ENCODE measurements at places on chromosomes 6 and 20.

DNA sequence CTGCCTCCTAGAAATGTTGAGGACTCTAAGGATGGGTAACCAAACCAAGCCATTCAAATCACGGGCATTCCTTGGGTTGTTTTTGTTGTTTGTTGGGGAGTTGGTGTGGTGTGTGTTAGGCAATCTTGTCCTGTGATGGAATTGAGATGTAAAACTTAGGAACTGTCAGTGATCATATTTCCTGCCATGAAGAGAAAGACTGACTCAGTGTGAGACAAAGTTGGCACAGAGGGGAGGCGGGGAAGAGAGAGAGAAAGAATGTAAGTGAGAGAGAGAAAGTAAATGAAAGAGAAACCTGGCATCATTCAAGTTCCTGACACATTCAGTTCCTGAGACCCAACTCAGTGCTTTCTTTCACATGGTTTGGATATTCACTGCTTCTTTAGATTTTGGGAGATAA lies 21.6 kb upstream of the FBXO30 start:
- no peak for DNase-seq

- DNase-seq = no peak
These were observed 288.8 kb downstream of the ADGB start for GRCh38 chr6:146887447-146888077.

DNA sequence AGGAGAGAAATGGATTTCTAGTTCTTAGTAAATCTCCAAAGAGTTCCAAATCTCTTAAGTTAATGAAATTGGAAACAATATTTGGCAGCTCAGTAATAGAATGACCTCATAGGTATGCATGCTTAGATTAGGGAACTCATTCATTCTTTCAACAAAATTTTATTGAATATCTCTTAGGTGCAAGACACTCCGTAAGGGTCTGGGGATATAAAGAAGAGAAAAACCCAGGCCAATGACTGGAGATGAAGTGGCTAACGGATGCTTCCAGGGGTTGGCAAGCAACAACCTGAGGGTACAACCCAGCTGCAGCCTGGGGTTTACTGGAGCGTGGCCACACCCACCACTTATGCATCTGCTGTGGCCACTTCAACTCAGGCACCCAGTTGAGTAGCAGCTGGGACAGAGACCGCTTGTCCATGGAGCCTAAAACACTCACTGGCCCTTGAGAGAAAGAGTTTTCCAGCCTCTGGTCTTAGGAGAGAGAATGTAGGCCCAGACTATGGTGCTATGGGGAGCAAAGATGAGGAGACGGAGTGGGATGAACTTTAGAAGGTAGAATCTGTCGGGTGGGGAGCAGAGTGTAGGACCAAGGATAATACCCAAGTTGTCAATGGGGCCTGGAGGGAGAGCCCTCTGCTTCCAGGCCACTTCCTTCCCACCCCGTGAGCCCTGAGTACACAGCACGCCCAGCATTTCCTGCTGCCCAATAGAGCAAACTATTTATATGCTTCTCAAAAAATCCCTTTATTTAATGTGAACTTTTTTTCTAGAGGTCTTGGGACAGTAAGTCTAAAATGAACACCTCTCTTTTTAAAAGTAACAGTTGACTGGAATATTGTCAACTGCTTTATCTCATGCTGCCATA lies 46.8 kb upstream of the PXDC1 start:
- DNase-seq = no peak

DNA sequence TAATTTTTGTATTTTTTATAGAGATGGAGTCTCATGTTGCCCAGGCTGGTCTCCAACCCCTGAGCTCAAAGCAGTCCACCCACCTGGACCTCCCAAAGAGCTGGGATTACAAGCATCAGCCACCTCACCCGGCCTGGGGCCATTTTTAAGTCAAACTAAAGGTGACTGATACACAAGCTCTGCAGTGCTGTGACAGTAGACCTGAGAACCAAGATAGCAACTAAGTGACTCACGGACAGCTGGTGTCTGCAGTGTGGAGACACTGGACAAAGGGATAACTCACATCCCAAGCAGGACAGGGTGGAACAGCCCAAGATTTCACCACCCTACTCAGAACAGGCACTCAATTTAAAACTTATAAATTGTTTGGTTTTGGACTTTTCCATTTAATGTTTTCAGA lies 402.5 kb downstream of the CD83 start:
- DNase-seq = no peak

DNA sequence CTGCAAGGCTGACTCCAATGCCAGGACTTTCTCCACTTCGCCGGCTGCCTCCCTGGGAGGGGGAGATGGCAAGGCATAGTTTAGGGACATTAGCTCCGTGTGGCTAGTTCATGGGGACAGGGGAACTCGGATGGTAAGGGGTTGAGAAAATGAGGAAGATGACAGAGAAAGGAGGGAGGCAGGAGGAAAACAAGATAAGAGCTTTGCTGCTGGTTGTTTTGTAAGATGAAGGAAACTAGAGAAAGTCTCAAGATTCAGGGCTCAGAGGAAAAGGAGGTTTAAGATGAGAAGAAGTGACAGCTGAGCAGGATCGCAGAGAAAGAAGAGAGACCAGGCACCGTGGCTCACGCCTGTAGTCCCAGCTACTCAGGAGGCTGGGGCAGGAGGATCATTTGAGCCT lies 180.9 kb upstream of the RREB1 start:
- DNase-seq = no peak

GRCh38 chr6:103723438-103724322 lies 1136.0 kb downstream of the HACE1 start:
- DNase-seq = no peak

GRCh38 chr6:83221889-83222479 lies 28.8 kb downstream of the RWDD2A start:
- DNase-seq = no peak

GRCh38 chr6:98118397-98119045 lies 715.9 kb upstream of the POU3F2 start:
- DNase-seq = peak; percentile 7

- DNase-seq = no peak
These were observed 79.9 kb upstream of the NAA20 start for GRCh38 chr20:19937218-19937617.

GRCh38 chr20:549722-550496 lies 6.3 kb upstream of the CSNK2A1 start:
- DNase-seq = no peak

DNA sequence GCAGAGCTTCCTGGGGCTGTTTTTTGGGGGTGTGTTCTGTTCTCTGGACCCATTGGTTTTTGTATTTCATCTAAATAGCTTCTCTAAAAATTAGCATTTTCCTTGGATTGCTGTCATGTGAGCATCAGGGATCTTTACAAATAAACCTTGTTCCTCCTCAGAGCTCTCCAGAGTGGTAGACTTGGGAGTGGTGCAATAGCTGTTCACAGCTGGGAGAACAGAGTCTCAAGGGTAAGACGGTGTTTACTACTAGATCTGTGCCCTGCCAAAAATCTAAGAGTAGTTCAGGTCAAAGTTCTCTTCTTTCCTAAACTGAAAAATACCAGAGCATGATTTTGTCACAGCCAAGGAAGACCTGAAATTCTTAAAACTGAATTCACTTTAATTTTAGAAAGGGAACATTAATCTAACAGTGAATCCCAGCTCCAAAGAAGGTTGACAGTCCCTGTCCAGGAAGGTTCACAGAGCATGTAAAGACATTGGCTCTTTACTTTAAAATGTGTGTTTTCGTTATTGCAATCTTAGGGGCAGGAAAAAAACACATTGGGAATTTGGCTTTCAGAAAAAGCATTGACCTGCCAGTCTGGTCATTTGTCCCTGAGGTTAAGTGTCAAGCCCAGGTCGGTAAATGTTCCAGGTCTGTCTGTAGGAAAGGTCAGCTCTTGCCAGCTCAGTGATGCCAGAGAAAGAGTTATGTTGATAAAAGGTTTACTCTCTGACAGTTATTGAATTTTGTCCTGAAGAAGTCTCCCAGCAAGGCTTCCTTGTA lies 43.3 kb downstream of the VAPB start:
- DNase-seq = no peak

DNA sequence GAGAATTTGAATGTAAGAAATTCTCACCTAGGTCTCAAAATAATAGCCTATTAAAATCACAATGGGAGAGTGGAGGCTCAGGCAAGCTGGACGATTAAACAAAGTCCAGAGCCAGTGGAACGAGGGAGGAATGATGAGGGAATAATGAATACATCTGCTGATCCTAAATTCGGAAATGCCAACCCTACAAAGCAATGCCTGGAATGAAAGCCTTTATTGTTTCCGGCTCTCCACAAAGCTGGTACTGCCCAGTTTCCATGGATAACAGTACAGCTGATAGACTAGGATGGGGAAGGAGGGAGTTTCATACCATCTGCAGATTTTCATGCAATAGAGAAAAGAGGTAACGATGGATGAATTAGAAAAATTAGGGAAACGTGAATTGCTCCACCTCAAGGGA lies 356.1 kb downstream of the CBLN4 start:
- DNase-seq = no peak

DNA sequence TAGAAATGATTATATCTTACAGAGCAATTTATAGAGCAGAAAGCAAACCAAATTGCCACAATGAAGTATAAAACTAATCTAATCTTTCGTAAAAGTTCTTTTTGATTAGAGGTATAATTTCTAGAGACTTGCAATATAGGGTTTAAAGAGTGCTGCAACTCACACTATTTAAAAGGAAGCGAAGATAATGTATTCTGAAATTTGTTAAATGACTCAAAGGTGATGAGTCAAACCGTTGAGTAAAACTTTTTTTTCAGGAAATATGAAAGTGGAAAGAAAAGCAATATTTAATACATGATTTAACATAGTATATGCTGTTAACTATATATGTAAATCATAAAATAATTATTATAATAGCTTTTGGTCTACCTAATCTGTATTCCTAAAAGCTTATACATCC lies 133.6 kb downstream of the SYNE1 start:
- no peak for DNase-seq

DNA sequence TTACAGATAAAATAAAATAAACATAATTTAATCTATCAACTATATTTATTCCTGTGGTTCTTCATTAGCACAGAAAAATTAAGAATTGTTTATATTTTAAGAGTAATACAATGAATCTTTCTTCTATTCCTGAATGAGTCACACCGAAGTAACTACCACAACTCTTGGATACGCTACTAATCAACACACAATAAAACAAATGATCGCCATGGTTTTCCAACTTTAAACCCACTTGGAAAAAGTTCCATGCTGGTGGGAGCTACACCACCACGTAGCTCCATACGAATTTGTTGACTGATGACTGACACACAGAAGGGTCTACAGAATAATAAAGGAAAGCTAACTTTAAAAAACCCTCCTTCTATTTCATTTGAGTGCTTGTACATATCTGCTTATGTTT lies 135.8 kb upstream of the NEDD9 start:
- no peak for DNase-seq

DNA sequence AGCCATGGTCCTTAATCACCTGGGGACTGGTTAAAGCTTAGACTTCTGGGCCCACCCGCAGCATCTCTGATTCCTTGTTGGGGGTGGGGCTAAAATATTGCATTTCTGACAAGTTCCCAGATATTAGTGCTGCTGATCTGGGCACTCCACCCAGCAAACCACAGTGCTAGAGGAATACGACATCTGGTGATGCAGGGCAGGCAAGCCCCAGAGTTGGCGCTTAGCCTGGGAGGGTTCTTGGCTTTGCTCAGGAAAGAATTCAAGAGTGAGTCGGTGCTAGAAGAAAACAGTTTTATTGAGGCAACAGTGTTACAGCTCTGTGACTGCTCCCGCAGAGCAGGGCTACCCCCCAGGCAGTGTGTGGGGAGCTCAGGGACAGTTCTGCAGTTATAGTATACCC lies 210.7 kb downstream of the TFAP2C start:
- DNase-seq = no peak

DNA sequence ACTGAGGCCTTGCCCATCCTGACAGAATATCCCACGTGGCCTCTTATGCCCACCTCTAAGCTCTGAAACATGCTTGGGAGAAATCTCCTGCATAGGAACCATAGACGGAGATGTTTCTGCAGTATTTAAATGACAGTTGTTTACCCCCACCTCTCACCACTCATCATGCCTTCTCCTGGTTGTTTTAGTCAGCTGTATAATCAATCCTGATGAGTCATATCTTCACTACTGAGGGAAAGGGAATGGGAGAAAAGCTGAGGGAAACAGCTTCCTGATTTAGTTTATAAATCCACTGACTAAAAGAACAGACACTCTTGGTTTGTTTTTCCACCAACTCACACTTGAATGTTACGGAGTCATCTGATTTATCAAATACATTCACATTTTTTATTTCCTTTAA lies 113.2 kb upstream of the TENT5A start:
- no peak for DNase-seq

GRCh38 chr6:84860920-84861319 lies 96.5 kb upstream of the TBX18 start:
- no peak for DNase-seq

All from renal cortex interstitium (tissue), 15 donors.